Stimulated activated CD8-positive, alpha-beta memory T cell treated with anti-CD3 and anti-CD28 coated beads, Interleukin-15, amount 100 ng/mL, for 1 hour (primary cell): ENCODE measurements at places on chromosomes 13 and 19.

DNA sequence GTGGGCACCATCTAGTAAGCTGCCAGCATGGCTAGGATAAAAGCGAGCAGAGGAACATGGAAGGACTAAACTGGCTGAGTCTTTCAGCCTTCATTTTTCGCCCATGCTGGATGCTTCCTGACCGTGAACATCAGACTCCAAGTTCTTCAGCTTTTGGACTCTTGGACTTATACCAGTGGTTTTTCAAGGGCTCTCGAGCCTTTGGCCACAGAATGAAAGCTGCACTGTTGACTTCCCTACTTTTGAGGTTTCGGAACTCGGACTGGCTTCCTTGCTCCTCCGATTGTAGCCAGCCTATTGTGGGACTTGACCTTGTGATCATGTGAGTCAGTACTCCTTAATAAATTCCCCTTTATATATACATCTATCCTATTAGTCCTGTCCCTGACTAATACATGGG, 785.1 kb upstream of the SLITRK6 start:
- DNase-seq: no peak

- DNase-seq: no peak
Measured at GRCh38 chr13:21322327-21322965, 136.7 kb downstream of the ZDHHC20 start.

DNA sequence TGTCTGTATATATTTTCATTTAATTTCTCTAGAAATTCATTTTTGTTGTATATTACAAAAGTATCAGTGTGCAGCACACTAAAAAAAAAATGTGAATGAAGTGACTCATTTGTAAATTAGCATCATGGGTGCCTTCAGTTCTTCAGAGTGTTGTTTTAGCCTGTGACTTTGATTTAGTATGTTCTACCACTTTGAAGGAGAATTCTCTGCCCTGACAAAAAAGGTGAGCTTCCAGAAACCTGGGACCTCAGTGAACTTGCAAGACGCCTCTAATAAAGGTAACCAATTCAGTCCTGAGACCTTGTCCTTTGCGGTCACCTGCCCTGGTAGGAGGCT, 2.4 kb downstream of the METTL21C start:
- DNase-seq: no peak

- DNase-seq: no peak
Measured at GRCh38 chr13:90232291-90232690, 1115.2 kb upstream of the MIR17HG start.

DNA sequence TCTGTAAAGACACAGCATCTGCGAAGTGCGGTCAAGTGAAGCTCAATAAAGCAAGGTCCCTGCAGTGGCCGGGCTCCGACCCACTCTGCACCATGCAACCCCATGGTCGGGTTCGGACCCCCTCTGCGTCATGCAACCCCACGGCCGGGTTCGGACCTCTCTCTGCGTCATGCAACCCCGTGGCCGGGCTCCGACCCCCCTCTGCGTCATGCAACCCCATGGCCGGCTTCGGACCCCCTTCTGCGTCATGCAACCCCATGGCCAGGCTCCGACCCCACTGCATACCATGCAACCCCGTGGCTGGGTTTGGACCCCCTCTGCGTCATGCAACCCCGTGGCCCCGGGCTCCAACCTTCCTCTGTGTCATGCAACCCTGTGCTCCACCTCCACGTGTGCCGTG, 43.8 kb downstream of the CARS2 start:
- no peak for DNase-seq

- DNase-seq: no peak
Measured at GRCh38 chr19:4694211-4694987, 24.3 kb upstream of the MYDGF start.

GRCh38 chr19:37999309-38000213, 92.6 kb downstream of the SIPA1L3 start:
- no peak for DNase-seq

DNA sequence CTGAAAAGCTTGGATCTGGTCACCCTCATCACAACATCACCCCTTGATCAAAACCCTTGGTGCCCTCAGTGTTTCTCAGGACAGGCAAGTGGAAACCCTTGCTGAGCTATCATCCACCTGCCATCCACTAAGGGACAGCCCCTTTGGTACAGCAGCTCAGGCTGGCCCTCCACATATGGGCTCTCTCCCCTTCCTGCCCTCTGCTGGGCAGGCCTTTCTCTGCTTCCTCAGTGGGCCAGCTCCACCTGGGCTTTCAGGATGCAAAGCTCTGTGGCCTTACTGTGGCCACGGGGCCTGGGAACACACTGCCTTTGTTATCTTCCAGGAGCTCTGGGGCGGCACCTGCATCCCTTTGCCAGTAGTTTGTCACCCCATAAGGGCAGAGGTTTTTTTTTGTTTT, 4.9 kb downstream of the SUGP1 start:
- no peak for DNase-seq

GRCh38 chr13:30266756-30267155, 40.6 kb downstream of the KATNAL1 start:
- no peak for DNase-seq

DNA sequence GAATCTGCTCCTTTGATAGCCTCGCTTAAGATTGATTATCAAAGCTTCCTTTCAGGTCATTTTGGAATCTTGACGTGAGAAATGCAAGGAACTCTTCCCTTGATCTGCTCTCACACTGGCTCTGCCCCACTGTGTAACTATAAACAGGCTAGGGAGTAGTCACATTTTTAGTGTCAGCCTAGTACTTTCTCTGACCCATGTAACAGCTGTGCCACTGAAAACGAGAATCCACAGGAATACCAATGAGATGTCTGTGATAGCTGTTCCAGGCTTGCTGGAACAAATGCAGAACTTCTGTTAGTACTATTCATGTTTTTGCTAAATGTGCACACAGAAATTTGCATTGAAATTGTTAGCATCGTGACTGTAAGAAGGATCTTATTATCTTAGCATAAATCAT, 221.3 kb downstream of the MYO16 start:
- no peak for DNase-seq

GRCh38 chr13:106541826-106542225, 6.4 kb upstream of the EFNB2 start:
- DNase-seq: no peak

DNA sequence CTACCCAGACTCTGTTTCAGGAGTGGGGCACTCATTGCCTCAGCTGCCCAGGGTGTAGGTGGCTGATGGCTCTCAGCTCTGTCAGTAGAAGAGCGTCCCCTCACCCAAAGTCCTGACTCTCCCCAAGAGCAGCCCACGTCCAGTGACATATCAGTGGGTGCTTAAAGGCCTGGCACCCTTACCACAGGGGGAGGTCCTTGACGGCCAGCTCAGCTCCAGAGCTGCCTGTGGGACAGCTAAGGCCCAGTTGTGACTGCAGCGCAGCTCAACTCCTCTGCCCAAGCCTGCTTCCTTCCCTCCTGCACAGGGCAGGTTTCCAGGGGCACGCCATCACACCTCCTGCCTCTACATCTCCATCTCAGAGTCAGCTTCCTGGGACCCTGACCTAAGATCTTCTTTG, 32.4 kb downstream of the GRIK5 start:
- DNase-seq: no peak

- no peak for DNase-seq
Measured at GRCh38 chr19:11833541-11833940, 15.0 kb upstream of the ZNF439 start.

GRCh38 chr19:12139269-12139668, 881 bp downstream of the ZNF20 start:
- no peak for DNase-seq

GRCh38 chr19:33862981-33863380, 66.3 kb downstream of the KCTD15 start:
- no peak for DNase-seq

- no peak for DNase-seq
Measured at GRCh38 chr13:55516610-55517009, 1624.1 kb upstream of the PRR20A start.

GRCh38 chr13:66345971-66346370, 884.2 kb downstream of the PCDH9 start:
- no peak for DNase-seq

DNA sequence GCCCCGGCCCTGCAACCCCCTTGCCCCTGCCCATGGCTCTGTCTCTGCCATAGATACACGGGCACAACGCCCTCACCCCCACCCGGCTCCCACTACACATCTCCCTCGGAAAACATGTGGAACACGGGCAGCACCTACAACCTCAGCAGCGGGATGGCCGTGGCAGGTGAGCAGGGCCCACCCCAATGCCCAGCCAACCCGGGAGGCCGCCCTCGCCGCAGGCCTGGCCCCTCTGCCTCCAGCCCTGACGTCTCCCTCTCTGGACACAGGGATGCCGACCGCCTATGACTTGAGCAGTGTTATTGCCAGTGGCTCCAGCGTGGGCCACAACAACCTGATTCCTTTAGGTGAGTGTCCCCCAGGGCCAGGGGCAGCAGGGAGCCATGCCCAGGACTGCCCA, 7.7 kb downstream of the YIPF2 start:
- no peak for DNase-seq

DNA sequence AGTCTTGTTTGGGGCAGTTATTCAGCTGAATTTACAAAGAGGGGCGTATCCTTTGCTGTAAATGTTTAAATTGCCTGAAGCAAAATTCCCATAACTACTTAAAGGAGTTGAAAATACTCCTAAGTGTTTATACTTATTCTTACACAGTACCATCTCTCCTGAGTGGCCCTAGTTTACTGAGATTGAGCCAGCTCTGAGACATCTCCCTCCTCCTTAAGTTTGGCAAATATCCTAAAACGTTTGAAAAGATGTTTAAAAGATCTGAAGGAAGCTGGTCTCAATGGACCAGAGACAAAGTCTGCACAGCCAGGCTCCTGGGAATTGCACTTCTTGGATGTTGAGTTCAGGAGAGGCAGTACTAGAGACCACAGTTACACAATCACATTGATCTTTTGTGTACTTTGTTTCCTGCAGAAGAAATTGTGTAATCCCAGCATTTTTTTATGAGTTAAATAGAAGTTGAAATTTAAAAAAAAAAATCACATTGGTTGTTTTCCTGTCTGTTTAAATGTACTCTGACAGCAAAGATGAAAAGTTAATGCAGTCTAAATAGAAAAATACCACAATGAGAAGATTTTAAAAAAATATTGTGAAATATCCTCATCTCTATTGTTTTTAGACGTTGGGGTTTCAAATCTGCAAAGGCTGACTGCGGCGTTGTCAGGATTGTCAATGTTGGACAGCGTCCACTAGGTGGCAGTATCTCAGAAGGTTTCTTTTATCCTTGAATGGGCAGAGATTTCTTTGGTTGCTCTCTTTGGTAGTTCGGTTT, 20.7 kb downstream of the TNFSF11 start:
- peak; percentile 25 for DNase-seq

GRCh38 chr13:101579281-101579802, 126.9 kb downstream of the ITGBL1 start:
- DNase-seq: no peak

DNA sequence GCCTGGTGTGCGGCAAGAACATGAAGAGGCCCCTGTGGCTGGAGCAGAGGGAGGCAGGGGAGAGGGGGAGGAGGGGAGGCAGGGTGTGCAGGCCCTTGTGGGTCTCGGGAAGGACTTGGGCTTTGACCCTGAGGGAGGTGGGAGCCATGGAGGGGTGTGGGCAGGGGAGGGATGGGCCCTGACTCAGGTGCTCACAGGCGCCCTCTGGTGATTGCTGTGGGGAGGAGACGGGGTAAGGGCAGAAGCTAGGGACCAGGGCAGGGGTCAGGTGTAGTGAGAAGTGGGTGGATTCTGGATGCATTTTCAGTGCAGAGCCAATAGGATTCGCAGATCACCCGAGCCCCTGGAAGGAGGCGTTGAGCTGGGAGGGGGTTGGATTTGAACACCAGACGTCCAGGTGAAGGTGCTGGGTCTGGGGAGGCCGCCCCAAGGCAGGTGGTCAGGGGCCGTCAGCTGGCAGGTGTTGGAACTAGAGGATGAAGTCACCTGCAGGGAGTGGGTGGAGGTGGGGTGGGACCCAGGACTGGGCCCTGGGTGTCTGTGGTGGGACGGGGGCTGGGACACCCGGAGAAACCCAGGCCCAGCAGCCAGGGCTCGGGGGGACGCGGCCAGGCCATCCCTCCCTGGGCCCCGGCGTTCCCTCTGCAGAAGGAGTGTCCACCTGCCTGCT, 185.4 kb downstream of the KDM4B start:
- no peak for DNase-seq

DNA sequence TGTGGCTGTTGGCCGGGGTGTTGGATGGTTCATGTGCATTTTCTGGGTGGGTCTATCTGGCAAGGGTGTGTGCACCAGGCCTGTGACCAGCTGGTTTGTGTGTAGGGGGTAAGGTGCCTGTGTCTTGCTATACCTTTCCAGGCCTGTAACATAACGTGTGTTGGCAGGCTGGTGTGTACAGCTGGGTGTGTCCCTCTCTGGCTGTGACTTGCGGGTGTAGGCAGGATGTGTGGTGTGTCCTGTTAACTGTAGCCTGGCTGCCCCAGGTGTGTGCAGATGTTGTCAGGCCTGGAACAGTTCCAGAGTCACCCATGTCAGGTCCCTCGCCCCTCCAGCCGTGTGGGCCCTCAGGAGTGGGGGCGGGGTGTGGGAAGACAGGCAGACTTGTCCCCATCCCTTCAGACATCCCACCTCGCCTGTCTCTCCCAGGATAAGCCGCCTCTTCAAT, 9.8 kb downstream of the KCTD15 start:
- DNase-seq: no peak

DNA sequence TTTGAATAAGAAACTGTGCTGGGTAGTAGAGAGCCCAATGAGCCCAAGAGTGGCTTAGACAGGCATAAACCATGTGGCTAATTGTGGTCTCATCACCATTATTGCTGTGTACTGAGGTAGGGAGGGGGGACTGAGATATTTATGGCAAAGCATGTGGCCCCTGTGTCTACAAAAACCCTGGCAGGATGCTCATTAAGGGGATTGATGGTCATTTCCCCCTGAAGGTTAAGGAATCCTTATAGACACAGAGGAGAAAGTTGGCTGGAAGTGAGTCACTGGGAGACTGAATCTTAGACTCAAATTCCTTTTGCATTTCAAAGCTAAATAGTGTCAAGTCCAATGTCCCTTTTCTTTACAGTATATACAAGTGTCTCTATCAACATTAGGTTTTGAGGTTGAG, 9.8 kb upstream of the DACT3 start:
- no peak for DNase-seq
